ENCODE measurements at places on chromosomes 6 and 20.

DNA sequence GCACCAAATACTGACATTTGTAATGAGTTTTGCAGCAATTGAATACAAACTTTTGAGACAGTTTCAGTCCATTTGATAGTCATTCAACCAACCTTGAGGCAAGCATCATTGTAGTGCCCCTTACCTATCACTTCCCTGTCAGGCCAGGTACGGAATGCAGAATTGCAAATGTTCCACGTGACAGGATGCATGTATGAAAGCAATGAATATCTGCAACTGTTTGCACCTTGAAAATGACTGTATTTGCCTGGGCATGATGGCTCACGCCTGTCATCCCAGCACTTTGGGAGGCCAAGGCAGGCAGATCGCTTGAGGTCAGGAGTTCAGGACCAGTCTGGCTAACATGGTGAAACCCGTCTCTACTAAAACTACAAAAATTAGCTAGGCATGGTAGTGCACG is 146.0 kb upstream of the SCGN start:
- no peak for DNase-seq

DNA sequence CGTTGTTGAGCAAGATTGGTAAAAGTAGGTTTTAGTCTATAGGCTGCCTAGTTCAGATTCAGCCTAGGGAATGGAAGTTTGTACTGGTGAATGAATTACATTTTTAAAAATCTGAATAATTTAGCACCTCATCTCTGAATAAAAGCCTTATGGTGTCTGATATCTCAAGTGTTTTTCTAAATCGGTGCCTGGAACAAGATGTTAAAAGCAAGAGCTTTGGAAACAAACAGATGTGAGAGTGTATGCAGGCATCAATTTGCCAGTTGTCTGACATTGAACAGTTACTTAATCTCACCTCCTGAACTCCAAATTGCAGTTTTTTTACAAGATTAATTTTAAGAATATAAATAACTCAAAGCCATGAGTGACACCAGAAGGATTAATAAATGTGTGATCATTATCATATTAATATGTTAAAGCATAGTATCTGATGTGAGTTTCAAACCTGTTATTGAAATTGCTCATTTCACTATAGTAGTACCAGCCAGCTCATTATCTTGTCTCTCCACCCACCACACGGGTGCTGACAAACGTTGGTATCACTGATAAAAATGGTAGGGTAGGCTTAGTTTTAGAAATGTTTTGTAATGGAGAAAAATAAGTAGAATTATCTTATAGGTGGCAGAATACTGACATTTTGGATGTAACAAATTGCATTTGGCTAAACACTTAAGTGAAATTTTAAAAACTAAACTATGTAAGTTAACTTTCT is 157.3 kb downstream of the FAM83B start:
- no peak for DNase-seq

DNA sequence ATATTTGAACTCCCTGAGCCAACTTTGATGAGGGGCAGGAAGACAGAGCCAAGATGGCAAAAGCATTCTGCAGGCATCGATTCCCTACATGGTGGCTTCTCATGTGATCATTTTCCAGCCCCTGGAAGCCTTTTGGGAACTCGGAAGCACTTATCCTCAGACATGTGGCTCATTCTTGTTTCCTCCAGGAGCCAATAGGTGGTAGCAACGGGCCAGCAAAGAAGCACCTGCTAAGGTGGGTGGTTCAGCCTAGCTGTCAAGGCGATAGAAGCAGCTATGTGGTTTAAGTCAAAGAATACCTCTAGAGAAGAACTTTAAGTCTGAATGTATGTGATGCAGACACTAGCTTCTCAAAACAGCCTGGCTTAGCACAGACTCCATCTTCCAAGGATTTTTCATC is 64.9 kb upstream of the PAX1 start:
- DNase-seq, result no peak

DNA sequence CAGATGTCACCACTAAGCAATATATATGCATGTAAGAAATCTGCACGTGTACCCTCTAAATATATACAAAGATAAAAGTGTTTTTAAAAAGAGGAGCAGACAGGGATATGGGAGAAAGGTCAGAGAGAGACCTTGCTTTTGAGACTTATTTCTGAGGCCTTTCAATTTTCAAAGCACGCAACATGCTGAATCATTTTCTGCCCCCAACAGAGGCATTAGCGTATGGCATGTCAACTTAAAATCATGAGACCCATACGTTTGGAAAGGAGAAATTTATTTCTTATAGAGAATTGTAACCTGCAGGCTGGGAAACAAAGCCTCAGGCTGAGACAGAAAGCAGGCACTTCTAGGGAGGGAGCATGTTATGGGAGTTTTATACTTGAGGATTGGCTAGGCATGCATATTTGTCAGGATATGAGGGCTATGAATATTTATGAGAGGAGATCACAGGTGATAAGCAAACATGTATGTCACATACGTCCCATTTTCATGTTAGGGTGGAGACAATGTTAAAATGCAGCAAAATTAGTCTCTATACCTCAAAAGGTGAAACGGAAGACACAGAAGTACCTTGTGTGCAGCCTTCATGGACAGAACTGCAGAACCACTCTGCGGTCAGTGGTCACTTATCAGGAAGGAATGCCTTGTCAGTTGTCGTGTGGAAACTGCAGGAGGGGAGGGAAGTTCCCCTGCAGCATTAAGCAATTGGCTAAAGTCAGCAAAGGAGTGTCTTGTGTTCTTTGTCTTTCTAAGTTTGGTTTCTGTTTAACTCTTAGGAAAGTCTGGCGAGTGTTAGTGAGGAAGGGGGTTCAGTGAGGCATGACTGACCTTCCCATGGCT is 6.3 kb upstream of the GABRR2 start:
- no peak for DNase-seq

DNA sequence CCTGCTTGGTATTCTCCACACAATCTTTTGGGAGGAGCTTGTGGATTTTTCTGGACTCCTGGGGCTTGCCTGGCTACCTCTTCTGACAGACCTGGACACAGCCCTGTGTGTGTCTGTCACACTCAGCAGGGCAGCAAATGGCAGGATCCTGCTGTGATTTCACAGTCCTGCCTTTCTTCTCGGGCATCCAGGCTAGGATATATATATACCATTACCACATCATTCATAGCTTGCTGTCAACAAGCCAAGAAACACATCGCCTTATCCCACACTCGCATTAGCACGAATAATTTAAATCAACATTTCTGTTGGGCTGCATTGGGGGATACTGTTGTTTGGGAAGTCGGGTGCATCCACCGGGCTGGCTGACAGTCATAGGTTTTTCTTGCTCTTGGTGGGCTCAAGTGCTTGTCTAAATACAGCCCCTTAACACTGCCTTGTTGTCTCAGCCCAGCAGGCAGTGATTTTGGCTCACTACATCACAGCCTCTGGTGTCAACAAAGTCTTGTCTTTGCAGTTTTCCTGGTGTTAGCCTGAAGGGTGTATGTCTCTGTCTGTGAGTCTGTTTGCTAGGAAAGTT is 154.9 kb upstream of the FERMT1 start:
- peak; percentile 17 for DNase-seq

DNA sequence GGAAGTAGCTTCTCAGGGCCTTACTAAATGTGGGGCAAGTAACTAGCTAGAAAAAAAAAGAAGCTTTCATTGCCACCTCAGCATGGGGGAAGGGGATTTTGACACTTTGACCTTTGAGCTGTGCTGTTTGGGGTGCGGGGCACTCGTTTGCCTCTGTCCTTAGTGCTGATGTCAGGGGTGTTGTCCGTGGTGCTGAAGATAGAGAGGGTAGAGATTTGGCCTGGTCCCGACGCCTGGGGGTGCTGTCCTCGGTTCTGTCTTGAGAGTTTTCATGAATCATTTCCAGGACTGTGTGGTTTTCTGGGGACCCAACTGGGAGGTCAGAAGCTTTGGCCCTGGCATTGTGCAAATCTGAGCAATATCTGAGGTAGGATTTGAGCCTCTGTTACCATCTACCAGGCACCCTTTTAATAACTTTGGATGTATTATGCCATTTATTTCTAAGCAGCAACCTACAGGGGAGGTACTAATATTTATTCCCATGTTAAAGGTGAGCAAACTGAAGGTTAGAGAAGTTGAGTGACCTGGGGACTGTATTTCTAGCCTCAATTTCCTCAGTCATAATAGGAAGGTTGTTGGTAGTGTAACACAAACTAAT is 78.0 kb downstream of the DLGAP4 start:
- peak; percentile 19 for DNase-seq

GRCh38 chr6:43852350-43852864 is 82.4 kb downstream of the VEGFA start:
- DNase-seq, result no peak

- DNase-seq, result peak; percentile 29
Observed at GRCh38 chr6:55917751-55918415, 42.5 kb upstream of the BMP5 start.

GRCh38 chr20:63554361-63555278 is 661 bp downstream of the FNDC11 start:
- no peak for DNase-seq

- no peak for DNase-seq
Observed at GRCh38 chr6:37491171-37491829, 8.4 kb downstream of the CCDC167 start.

GRCh38 chr6:110492584-110492983 is 16.2 kb upstream of the SLC22A16 start:
- no peak for DNase-seq

GRCh38 chr6:33869826-33870423 is 66.1 kb upstream of the MLN start:
- no peak for DNase-seq

DNA sequence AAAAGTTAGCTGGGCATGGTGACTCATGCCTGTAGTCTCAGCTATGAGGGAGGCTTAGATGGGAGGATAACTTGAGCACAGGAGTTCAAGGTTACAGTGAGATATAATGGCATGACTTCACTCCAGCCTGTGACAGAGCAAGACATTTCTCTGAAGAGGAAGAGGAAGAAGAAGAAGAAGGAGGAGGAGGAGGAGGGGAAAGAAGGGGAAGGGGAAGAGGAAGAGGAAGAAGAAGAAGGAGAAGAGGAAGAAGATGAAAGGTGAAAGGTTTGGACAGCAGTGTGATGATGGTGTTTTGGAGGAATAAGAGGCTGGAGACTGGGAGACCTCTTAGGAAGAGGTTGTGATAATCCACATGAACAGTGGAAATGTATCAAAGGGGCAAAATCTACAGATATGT is 410.7 kb upstream of the JAG1 start:
- DNase-seq, result no peak

- no peak for DNase-seq
Observed at GRCh38 chr6:32163559-32164258, 686 bp upstream of the EGFL8 start.

- DNase-seq, result peak; percentile 95
Observed at GRCh38 chr6:159761873-159762680, at the start of gene ACAT2. Gene ACAT2 (plus strand): TSS chr6:159762045. CDS start chr6:159762088, 43 bp downstream.

GRCh38 chr6:52190409-52190808 is 4.2 kb downstream of the IL17A start:
- DNase-seq, result no peak

DNA sequence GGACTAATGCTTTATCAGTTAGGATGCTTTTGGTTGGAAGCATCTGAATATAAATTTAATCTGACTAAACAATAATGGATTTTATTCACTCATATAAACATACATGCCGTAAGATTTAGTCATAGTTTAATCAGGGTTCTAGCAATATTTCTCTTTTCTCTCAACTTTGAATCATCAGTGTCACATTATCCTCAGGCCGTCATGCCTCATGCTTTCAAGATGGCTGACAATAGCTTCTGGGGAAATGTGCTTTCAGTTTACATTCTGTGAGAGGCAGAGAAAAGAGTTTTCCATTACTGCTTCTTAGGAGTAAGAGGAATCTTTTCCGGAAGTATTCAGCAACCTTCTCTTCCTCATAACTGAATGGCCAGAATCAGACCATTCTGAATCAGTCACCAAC is 162.2 kb downstream of the GJA1 start:
- peak; percentile 34 for DNase-seq

DNA sequence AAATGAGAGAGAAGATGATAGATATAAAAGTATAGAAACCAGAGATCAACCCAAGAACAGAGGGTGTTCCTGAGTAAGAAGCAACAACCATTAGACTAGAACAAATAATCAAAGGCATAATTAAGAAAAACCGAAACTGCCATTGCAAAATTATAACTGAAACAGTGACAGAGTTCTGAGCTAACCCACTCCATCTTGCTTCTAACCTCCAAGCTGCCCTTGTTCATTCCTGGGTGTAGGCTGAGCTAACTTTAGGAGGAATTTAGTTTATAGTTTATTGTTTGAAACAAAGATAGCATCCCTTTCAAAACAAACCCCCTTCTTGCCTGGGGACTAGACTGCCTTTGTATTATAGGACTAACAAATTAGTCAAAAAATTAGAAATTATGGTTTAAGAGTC is 56.1 kb upstream of the PRND start:
- DNase-seq, result no peak

GRCh38 chr6:158160932-158161539 is 7.0 kb downstream of the SERAC1 start:
- peak; percentile 59 for DNase-seq

DNA sequence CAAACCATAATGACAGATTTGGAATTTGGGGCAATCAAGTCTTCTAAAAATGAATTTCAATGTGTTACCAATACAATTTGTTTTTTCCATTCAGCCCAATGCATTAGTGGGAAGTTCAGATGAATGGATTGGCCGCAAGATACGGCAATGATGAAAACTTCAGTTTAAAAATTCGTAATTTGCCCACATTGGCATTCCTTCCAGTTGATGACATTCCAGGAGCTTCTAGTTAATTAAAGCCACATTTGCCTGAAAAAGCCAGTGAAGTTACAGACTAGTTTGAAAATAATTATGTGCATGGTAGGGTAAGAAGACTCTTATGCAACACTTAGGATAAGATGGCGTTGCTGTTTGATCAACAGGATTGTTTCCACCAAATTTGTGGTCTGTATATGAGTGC is 46.2 kb downstream of the NHLRC1 start:
- DNase-seq, result no peak

- DNase-seq, result no peak
Observed at GRCh38 chr6:122568350-122568749, 41.9 kb upstream of the PKIB start.

GRCh38 chr6:37048851-37049757 is 43.6 kb downstream of the FGD2 start:
- DNase-seq, result peak; percentile 81

DNA sequence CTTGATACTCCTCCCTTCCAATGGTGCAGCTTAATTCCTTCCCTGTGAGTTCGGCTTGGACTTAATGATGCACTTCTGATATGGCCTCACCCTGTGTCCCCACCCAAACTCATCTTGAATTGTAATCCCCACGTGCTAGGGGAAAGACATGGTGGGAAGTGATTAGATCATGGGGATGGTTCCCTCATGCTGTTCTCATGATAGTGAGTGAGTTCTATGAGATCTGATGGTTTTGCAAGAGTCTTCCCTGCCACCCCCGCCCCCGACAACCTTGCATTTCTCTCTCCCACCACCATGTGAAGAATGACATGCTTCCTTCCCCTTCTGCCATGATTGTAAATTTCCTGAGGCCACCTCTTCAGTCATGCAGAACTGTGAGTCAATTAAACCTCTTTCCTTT is 50.3 kb upstream of the HLA-G start:
- no peak for DNase-seq

GRCh38 chr6:37347670-37348111 is 6.1 kb upstream of the RNF8 start:
- DNase-seq, result no peak

Data from astrocyte of the spinal cord (primary cell).